ENCODE measurements at places on chromosomes 7 and 10.

- DNase-seq: no peak
Observed at GRCh38 chr7:33220231-33220630, 90.9 kb downstream of the BBS9 start.

DNA sequence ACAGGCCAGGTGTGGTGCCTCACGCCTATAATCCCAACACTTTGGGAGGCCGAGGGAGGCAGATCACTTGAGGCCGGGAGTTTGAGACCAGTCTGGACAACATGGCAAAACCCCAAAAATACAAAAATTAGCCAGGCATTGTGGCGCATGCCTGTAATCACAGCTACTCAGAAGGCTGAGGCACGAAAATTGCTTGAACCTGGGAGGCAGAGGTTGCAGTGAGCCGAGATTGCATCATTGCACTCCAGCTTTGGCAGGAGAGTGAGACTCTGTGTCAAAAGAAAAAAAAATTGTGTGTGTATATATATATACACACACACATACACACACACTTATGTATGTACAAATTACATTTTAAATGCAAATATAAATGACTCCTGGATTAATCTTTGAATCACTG, 76.8 kb upstream of the LRRN3 start:
- no peak for DNase-seq

- DNase-seq: peak; percentile 43
Observed at GRCh38 chr10:77524281-77524711, 113.3 kb downstream of the KCNMA1 start.

- DNase-seq: no peak
Observed at GRCh38 chr7:21754963-21755362, 190.7 kb downstream of the CDCA7L start.

DNA sequence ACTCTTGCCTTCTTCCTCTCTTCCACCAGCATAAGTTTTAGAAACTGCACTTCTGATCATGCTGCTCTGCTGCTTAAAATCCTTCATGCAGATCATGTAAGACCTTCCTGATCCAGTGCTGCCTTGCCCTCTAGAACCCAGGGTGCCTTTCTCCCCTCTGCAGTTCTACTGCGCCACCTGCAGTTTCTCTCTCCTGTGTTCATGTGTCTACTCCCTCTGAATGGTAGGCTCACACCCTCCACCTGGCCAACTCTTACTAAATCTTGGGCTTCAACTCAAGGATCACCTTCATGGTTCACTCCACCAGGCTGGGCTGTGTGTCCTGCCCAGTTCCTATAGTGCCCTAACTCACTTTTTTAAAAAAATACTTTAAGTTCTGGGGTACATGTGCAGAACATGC, 174.6 kb upstream of the ITGB1 start:
- DNase-seq: no peak

DNA sequence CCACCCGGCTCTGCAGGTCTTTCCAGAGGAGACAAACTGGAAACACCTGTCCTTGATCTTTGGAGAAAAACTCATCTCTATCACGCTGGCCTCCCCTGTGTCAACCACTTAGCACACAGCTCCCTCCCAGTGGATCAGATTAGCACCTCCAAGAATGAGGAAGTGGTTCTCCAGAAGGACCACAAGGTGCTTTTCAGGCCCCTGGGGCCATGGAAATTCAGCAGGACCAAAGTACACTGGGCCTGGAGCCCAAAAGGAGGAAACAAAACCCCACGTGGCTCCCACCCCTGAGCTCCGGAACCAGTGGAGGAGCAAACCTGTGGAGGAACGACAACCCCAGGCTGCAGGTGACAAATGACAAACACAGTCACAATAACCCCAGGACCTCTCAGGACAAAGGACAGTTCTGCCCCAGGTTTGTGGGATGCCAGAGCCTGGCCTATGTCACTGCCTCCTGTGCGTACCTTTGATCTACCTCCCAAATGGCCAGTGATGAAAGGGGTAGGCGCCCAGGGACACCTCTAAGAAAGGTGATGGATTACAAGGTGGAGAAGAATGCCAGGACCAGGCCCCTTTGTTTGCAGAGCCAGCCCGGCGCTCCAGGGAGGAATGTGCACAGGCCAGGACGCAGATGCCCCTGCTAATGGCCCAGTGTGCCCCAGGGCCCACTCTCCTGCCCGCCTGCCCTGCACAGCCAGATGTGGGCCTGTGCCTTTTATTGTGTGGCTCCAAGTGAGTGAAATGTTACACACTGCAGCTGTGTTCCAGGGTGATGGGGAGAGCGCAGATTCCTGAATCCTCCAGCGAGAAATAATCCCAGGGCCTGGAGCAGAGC, 5.7 kb downstream of the TNS3 start:
- DNase-seq: peak; percentile 78

DNA sequence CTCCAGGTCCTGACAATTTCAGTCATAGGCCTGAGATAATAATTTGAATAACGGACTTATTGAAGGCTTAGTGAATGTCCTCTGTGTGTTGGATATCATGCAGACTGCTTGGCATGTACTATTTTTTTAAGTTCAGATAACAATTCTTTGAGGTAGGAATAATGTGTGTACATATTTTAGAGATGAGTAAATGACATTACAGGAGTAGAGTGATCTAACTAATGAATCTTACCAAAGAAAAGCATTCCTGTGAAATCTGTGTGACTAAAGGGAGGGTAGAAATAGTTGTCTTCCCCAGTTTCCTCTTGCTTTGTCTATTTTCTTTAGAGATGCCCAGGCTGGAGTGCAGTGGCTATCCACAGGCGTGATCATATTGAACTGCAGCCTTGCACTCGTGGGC, 391.8 kb upstream of the ETV1 start:
- DNase-seq: no peak

GRCh38 chr7:20741801-20742200, 44.9 kb downstream of the SP8 start:
- no peak for DNase-seq

- no peak for DNase-seq
Observed at GRCh38 chr7:68783684-68784083, 814.6 kb upstream of the AUTS2 start.

- DNase-seq: peak; percentile 24
Observed at GRCh38 chr7:91883676-91884362, 3.3 kb upstream of the MTERF1 start.

DNA sequence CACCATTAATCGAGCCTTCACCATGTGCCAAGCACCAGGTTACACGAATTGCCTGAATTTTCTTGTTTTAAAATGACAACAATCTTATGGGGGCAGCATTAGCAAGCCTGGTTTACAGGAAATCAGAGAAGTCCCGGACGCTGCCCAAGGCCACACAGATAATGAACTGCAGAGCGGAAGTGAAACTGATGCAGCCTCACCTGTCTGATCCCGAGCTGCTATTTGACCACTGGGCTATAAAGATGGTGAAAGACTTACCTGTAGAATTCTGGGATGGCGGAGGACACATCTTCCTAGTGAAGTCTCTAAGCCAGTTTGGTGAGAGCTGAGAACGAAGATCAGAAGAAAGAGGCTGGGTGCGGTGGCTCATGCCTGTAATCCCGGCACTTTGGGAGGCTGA, 21.7 kb upstream of the GALNTL5 start:
- no peak for DNase-seq

Measured in eye (tissue), 1 donor.